ENCODE measurements at places on chromosomes 13 and 19.
A peak's percentile ranks its signal among the peaks of the same experiment; 100 is the strongest.

- peak; percentile 94 for DNase-seq
Measured at GRCh38 chr19:17135001-17135853, 59.6 kb downstream of the MYO9B start.

DNA sequence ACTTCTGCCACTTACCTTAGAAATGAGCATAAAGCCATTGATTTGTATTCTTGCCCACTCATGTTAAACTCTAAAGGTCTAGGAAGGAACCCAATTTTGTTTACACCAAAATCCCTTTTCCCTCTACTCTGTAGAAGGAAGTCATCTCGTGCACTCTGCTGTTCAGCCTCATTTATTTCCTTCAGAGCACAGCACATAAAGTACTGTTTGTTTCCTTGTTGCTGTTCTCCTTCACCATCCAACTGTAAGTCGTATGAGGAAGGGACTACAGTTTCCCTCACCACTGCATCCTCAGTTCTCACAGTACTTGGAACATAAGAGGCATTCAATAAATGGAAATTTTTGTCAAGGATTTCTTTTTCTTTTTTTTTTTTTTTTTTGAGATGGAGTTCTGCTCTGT, 24.6 kb downstream of the CDADC1 start:
- no peak for DNase-seq

- no peak for DNase-seq
Measured at GRCh38 chr13:91644806-91645205, 246.4 kb downstream of the GPC5 start.

DNA sequence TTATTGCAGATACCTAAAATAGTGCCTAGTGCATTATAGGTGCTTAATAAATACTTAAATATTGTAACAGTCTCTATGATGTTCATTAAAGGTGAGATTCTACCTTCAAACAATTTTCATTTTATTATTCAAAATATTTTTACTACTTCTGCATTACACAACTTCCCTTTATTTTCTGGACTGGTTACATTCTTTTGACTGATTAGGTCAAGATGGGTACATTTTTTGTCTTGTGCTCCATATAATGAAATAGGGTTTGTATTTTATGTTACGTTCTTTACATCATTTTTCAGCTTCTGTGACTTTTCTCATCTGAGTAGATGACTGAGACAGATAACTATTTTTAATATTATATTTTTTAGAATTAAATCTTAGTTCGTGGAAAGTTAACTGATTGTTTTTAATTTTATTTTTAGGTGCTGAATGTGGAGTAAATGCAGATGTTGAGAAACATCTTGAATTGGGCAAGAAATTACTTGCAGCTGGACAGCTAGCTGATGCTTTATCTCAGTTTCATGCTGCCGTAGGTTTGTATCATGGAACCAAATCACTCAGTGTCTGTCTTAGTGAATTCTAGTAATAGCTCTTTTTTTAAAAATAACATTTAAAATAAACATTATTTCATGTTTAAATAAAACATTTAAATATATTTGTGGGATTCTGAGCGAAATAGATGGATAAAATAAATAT, 32.0 kb downstream of the DNAJC3 start:
- no peak for DNase-seq

DNA sequence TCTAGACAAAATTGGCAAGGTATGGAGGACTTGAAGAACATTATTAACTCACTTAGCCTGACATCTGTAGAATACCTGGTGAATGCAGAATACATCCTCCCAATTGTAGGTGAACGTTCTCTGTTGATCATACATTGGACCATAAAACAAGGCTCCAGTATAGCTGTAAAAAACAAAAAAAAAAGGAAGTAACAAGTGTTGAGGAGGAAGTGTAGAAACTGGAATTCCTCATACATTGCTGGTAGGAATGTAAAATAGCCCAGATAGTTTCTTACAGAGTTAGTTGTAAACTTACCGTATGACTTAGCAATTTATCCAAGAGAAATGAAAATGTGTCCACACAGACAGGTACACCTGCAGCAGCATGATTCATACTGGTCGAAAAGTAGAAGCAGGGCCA, 44.8 kb downstream of the TSSK6 start:
- DNase-seq, result no peak

GRCh38 chr13:95508996-95509395, 43.5 kb upstream of the CLDN10 start:
- DNase-seq, result no peak

DNA sequence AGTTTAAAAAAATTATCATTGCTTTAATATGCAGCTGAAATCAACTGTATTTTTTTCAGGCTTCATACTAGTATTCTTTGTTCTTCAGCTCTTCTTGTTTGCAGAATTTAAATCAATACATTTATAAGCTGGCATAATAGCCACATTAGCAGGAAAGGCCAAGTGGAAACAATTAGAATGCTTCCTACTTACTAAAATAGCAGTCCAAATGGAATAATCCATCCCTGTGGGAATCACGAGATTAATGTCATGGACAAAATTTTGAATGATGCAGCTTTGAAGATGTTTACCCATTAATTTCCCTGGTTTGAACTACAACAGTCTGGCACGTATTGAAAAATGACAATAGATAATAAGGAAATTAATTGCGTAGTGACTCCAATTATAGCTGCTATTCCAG, 2650.8 kb downstream of the PCDH9 start:
- no peak for DNase-seq

DNA sequence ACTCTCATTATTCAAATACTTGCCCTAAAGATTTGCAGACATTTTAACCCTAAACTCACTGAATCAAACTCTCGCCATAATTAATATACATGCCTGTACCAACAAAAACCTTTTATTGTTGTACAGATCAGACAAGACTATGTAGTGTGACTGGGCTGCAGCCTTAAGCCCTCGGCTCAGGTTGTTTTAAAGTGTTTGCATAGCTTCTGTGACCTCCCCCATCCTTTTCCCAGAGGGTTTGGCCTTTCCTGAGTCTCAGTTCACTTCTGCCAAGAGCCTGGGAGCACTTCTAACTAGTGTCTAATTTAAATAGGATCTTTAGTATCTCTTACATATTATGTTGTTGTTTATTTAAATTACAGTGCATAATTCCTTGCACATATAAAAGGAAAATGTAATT, 158.2 kb downstream of the HS6ST3 start:
- no peak for DNase-seq

GRCh38 chr13:111904701-111905608, 162.0 kb upstream of the SOX1 start:
- DNase-seq, result no peak

DNA sequence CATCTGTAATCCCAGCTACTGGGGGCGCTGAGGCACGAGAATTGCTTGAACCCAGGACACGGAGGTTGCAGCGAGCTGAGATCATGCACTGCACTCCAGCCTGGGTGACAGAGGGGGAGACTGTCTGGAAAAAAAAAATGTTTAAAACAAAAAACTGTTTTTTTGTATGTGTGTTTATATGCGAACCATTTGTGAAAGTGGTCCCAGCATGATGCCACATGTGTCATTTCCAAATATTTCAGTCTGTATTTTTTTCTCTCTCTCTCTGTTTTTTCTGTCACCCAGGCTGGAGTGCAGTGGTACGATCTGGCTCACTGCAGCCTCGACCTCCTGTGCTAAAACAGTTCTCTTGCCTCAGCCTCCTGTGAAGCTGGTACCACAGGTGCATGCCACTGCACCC, 37.4 kb downstream of the SAE1 start:
- no peak for DNase-seq

DNA sequence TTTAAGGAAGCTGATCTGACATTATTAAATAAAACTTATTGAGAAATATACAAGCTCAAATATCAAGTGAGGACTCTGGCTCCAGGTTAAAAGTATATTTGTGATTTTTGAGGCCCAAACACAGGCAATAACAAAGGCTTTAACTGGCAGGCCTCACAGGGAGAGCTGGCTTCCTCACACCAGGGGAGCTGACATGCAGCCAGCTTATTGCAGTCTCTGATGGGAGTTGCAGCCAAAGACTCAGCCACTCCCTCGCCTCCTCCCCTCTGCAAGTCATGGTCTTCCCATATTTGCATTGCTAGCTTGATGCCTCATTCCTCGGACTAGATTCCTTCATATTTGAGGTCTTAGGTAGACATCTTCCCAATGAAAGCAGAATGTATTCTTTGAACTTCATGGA, 647.1 kb upstream of the SLITRK6 start:
- no peak for DNase-seq

- no peak for DNase-seq
Measured at GRCh38 chr19:35608251-35608650, 4.3 kb upstream of the HAUS5 start.

DNA sequence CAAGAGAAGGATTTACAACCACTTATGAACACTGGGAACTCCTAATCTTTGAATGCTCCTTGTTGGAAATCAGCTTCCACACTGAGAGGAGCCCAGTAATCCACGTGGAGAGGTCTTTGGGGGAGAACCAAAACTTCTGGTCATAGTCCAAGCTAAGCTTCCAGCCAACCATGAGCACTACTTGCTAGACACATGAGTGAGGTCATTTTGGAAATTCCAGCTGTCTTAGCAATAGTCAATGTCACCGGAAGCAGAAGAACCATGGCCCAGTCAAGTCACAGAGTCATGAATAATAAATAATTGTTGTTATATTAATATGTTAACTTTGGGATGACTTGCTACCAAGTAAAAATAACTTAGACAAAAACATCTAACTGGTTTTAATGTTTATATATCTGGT, 324.9 kb upstream of the SGCG start:
- no peak for DNase-seq

DNA sequence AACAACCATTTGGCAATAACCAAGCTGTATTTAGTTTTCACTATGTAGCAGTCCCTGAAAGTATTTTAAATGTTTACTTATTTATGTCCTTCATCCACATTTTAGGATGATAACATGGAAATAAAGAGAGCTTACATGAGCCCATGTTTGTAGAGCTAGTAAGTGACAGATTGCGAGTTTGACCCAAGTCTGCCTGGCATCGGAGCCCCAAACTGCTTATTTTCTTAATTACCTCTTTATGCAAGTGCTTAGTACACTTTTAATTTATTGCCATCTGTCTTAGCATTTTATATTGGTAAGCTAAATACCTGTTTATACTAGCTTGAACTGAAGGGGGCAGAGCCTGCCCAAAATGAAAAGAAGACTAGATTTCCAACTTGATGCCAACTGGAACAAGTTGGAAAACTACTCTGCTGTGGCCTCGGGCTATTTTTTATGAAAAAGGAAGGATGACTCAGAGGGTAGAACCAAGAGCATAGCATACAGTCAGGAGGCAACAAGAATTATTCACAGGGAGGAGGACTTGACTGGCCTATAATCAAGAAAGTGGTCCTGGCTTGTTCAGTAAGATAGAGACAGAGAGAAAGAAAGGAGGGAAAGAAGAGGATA, 150.2 kb downstream of the NDFIP2 start:
- DNase-seq, result no peak

DNA sequence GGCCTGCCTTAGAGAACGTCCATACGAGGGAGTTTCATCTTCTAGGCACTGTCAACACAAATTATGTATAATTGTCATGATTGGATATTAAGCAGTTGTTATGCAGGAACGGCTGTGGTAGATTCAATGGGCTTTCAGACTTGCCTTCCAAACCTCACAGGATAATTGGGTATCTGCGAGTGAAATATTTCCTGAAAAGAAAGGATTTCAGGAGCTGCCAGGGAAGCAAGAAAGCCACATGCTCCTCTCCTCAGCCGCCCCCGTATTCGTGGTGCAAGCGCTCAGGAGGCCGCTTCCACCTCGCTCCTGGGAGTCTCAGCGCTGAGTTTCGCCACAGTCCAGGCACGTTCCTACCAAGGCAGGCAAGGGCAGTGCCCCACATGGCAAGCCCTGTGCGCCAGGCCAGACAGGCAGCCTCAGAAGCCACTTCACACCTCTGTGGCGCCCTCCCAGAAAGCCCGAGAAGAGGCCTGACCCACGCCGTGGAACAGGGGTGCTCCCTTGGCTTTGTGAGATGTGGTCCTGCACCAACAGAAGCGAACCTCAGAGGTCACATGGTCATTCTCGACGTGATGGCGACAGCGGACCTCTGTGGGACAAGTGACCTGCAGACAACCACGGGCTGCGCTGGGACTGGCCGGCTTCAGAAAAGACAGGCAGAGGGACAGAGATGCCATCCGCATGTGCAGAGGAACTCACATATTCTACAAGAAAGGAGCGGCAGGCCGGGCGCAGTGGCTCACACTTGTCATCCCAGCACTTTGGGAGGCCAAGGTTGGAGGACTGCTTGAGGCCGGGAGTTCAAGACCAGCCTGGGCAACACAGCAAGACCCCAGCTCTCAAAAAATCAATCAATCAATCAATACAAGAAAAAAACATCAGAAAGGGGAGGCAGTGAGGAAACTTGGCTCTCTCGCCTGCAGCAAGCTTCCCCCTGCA, 41.4 kb downstream of the CEBPG start:
- no peak for DNase-seq

GRCh38 chr13:51298812-51299211, 40.7 kb upstream of the SERPINE3 start:
- DNase-seq, result no peak
